ENCODE measurements at places on chromosomes 16 and 17. TPM values are rescaled to one million over a fixed set of nuclear protein-coding genes. Genes with fewer than 3 reads are reported as not detected.

DNA sequence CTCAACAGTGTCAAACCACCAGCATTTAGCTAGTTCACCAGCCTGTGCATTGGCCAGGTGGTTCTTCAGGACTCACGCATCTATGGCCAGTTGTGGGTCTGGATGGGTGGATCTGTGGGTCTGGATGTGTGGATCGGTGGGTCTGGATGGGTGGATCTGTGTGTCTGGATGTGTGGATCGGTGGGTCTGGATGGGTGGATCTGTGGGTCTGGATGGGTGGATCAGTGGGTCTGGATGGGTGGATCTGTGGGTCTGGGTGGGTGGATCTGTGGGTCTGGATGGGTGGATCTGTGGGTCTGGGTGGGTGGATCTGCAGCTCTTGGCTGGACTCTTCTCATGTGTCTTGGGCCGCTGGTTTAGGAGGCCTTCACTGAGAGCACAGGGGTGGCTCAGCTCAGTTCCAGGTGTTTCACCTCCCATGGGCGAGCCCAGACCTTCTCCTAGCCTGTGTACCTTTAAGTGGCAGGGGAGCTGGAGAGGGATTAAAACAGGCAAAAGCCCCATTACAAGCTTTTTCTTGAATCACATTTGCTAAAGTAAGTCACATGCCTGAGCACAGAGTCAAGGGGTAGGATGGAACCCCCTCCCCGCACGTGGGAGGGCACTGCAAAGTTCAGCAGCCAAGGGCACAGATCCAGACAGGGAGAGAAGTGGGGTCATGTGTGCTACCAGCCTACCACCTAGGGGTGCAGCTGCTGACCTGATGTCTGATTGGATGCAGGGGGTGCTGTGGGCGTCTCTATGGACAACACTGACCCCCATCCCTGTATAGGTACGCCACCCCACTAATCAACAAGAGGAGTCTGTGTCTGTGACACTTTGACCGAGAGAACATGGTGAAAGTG lies 3.4 kb upstream of the NUBP1 start:
- DNase-seq: no peak

DNA sequence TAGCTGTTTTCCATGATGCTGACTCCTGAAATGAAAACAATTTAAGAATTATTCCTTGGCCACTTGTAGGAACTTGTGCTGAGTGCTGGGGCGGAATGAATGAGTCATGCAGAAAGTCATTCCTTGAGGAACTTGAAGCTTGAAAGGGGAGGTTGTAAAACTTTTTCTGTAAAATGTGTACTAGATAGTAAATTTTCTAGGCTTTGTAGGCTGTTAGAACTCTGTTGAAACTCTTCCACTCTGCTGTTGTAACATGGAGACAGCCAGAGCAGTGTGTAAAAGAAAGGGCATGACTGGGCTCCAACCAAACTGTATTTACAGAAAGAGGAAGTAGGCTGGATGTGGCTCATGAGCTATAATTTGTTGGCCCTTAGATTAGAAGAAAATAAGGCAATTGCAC lies 46.1 kb downstream of the ABCA8 start:
- DNase-seq: no peak

GRCh38 chr17:57135789-57136291 lies 50.8 kb downstream of the AKAP1 start:
- DNase-seq: no peak

- no peak for DNase-seq
These were observed 62.3 kb upstream of the PHOSPHO1 start for GRCh38 chr17:49292901-49293300.

DNA sequence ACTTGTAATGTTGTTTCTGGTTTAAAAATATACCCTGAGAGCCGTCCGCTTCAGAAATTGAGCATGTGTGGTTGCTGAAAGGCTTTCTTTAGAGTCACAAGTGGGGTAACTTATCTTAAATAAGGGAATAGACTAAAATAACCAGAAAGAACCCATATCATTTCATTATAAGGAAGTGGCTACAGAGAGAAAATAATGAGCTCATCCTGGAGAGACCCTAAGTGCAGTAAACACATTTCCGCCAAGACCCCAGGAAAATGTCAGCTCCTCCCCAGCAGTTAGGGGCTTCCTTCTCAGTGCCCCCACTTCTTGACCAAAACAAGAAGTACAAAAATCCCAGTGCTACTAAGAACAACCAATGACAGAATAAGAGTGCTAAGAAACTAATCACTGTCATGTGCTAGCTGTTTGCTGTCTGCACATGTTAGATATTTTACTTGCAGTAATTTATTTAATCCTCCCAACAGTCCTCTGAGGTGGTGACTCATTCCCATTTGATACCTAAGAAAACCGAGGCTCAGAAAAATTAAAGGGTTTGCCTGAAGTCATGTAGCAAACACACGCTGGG lies 83.5 kb downstream of the CDYL2 start:
- DNase-seq: no peak

DNA sequence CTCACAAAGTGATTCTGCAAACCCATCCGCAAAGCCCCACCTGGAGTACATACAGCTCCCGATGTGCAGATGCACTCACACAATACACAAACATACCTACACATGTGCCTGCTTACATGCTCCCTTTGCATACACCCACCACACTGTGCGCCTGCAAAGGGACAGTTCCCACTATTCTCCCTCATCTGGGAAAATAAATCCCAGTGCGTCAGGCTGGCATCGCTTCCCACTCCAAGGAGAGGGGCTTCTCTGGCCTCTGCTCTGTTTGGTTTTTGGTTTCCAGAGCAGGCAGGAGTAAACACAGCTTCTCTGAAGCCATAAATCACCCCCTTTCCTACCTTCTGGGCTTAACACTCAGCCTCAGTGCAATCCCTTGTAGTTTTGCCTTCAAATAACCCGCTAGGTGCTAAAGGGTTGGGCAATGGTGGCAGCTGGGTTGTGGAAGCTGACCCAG lies 14.7 kb downstream of the HOXB4 start:
- no peak for DNase-seq

DNA sequence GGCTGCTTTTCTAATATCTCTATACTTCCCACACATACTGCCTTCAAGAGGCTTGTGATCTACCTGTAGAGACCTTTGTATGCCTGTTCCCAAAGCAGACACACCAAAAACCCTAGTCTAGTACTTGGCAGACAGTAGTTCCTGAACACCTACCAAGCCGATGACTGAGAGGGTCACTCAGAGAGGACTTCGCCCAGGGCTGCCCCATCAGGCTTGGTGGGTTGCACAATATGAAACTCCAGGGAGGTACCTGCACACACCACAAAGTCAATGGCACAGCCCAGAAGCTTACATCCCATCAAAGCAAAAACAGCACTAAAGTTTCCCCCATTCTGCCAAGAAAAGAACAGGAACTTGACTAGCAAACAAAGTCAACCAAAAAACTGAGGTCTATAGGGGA lies 30.3 kb downstream of the ASPA start:
- no peak for DNase-seq

DNA sequence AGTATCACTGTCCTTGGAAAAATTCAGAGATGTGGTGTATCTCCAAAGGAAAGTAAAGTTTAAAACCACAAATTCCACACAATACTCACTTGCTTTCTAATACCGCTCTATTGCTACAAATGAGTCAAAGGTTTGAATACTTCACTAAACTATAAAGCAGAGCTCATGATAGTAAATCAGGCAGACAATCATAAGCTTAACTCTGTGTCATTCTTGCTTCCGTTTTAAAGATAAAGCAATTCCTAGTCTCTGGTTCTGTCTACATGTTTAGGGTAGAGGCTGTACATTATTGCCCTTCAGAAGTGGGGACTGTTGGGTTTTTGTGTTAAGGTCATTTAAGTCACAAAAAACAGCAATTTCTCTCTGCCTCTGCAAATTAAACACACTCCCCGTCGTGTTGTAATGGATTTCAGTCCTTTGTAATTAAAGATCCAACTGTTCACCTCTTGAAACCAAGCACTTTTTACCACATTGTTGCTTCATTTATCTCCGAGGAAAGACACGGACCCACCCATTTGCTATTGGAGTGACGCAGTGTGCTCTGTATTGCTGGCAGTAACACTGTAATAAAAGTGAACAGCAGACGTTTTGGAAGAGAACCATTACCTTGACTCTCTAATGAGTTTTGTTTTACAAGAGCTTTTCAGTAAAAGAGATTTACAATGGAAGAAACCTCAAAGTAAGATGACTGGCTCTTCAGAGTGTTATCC lies 83.1 kb upstream of the CNTNAP4 start:
- DNase-seq: no peak

GRCh38 chr16:75529959-75530358 lies 5.9 kb downstream of the CHST5 start:
- no peak for DNase-seq

- peak; percentile 36 for DNase-seq
These were observed 186.0 kb upstream of the ZNF469 start for GRCh38 chr16:88196471-88197400.

DNA sequence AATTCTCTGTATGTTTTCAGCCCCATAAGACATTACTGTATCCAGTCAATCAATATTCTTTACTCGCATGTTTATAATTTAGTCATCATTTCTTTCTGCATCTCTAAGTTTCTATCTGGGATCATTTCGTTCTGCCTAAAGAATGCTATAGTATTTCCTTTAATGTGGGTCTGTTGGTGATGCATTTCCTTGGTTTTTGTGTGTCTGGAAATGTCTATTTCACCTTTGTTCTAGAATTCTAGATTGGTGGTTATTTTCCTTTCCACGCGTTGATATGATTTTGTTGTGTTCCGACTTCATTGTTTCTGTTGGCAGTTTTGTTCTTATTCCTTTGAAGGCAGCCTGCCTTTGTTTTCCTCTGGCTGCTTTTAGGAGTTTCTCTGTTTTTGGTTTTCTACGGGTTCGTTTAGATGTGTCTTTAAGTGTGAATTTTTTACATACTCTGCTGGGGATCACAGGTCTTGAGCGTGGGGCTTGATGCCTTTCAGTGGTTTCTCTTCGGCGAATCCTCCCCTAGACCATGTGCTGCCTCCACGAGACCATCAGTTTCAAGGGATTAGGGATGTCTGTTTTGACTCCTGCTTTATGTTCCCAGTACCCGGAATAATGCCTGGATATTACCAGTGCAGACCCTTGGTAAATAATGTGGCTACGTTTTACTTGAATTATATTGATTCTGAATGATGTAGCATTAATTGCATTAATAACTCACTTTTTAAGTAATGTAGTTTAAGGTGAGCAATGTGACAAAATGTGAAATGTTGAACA lies 23.5 kb downstream of the POLR3E start:
- DNase-seq: no peak

DNA sequence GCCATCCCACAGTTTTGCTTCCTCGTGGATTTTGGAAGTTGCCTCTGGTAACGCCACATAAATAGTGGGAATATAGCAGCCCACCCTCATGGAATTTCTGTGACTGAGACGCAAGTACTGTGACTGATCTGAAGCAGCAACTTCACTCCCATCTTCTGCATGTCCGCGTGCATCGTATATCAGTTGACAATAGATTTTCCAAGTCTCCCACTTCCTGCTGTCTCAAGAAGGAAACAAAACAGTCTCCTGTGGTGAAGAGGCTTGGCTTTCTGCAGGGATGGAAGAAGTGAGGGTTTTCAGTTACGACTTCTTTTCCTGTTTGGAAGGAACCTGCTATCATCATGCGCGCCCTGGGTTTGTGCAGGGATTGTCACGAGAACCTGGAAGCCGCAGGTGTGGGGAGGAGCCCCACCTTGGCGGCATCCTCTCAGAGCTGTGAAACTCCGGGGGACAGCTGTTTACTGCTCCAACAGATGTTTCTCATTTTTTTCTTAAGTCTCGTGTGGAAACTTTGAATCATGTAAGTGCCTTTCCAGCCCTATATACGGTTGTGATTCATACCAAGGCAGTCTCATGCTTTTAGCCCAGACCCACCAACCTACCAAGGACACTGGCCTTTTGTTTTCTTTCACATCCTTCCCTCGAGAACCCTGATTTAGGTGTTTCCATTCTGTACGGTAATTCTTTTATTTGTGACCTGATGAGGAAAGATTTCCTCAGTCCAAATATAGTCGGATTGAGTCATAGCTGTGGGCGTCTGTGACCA lies 57.5 kb downstream of the WIPI1 start:
- peak; percentile 25 for DNase-seq

- DNase-seq: no peak
These were observed 167.9 kb upstream of the ZFHX3 start for GRCh38 chr16:73215678-73216377.

- no peak for DNase-seq
These were observed 7.6 kb downstream of the SCPEP1 start for GRCh38 chr17:56985371-56986162.

The RHBDF1 gene
- total RNA-seq: 0.22 TPM

The NDRG4 gene
- total RNA-seq: not detected

The HS3ST3B1 gene
- total RNA-seq: 8.1 TPM

The KRT36 gene
- not detected for total RNA-seq

The CTRB1 gene
- total RNA-seq: not detected

The TEX14 gene
- total RNA-seq: 1.3 TPM

The STX1B gene
- 2.3 TPM for total RNA-seq
